ENCODE measurements at places on chromosomes 2 and 18.

- ATAC-seq = no peak
Measured at GRCh38 chr2:101559551-101559950, 84.6 kb upstream of the RFX8 start.

GRCh38 chr2:62110415-62111025 lies 85.4 kb upstream of the B3GNT2 start:
- ATAC-seq = no peak

DNA sequence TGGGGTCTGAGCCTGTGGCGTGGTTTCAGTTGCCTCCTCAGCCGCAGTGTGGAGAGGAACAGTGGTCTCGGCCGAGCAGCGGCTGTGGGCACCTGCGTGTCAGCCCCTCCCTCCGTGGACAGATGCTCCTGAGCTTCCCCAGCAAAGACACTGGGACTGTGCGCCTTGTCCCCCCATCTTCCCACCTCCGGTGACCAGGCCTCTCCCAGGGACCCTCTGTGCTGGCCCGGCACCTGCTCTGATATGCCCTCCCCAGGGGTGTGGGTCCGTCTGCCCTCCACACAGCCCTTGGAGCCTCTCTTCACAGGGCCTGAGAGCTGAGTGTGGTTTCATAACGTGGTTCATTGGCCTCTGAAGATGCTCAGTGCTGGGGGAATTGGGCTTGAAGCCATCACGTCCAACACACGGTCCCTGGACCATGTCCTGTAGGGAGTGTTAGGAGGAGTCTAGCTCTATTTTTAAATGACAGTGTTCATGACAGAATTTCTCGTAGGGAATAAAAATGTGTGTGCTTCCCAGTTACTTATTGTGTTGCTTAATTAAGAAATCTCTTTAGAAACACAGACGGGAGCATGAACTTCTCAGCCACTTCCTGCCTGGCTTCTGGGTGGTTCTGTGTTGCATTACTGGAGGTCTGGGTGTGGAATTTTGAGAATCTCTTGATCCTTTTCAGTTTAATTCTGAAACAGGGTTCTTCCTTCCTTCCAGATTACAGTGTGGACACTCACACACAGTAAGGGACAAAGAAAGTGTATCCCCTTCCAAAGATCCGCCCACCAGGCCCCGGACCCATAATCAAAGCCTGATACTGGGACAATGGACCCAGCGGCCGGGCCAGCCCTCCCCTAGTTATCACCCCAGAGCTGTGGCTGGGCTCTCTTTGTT lies 110.7 kb downstream of the NFATC1 start:
- ATAC-seq = peak; percentile 23

DNA sequence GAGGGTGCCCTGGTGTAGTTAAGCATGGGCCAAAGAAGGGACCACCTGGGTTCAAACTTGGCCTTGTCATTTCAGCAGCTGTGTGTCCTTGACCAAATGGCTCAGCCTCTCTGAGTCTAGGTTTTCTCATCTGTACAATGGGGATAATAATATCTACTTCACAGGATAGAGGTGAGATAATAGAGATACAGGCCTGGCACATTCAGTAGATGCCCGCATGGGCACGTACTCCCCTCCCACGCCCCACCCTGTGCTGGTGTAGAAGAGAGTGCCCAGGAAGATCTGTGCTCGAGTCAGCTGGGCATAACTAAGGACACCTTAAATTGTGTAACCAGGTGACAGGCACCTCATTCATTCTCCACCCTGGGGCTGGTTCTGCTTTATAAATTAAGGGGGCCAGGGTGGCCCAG lies 8.4 kb upstream of the TMEM185B start:
- ATAC-seq = peak; percentile 80

DNA sequence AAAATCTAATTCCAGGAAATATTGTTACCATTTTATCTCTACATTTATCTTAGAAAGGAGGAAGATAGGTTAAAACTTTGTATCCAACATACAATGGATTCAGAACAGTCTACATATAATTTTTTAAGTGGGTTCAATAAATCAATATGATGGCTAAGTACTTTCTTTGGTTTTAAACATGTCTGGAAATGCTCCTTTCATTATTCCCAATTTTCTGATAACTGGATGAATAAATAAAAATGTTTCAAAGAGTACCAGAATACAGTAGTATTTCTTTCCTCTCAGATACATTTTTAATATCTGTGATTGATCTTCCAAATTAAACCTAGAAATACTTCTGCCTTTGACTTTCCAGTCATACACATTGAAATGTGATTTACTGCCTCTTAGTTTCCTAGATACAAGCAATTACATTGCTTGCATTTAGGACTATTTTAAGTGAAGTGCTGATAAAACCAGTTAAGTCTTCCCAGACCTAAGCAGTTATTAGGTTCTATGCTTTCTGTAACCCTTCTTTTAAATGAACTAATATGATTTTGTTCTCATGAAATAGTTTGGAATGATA lies 283.5 kb downstream of the CCDC178 start:
- no peak for ATAC-seq

DNA sequence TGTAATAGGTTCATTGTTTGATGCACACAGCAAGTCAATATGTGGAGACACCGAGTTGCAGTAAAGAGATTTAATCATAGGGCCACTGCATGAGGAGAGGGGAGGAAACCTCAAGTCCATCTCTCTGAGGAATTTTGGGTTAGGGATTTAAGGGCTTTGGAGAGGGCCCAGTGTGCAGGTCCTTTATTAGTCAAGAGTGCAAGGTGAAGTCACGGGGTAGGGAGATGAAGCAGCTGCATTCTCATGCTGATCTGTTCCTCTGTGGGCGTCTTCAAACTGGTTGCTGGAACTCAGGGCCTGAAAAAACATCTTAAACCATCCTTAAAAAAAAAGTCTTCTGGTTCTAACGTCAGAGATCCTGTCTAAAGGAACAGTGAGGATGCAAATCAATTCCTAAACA lies 131.6 kb downstream of the NXPH2 start:
- no peak for ATAC-seq

GRCh38 chr2:79972661-79973060 lies 331.9 kb downstream of the LRRTM1 start:
- no peak for ATAC-seq
